GM04503 (cell line): ENCODE measurements at places on chromosomes 12 and 14.

GRCh38 chr12:71125515-71125914 is 32.3 kb downstream of the TSPAN8 start:
- no peak for DNase-seq

DNA sequence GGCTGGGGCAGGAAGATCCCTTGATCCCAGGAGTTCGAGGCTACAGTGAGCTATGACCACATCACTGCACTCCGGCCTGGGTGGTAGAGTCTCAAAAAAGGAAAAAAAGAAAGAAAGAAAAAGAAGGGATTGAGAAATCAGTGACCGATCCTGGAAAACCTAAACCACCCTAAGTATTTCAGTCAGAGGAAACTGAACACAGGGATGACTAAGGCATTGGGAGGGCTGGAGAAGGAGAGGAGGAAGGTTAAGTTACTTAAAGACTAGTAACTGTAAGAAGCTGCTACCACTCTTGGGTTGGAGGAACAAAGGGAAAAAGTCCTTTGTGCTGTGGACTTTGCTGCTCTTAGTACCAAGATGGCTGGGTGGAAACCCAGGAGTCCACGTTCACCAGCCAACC is 10.6 kb downstream of the HHIPL1 start:
- DNase-seq: no peak

DNA sequence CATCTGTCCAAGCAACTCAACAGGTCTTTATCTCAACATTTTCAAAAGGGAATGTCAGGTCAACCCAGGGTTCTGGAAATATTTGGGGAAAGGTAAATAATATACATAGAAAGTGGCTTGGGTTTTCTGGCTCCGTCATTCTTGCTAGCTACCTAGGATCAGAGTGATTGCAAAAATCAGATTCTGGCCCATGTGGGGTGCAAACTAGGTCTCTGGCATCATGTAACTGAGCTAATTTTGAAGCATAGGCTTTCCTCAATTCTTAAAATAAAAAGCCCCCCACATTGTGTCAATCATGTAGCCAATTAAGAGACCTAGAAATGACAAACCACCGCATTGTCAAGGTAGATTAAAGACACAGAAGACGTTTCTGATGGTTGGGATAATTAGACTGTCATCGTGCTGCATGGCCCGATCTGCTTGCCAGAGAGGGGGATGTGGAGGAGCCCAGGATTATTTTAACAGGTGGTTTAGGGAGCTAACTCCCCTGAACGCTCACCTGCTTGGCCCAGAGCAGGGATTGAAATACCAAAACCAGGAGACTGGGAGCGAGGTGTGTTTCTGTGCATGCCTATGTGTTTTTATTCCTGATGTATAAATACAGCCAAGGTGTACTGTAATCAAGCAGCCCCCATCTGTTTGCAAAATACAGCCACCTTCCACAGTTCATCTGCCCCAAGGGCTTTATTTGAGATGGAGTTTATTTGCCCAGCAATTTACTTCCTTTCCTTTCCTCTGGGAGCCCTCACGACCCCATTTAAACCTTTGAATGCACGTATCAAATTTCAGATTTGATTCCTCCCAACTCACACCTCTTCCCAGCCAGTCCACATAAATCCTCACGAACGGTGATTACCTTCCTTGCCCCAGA is 189.5 kb downstream of the TTC8 start:
- no peak for DNase-seq

GRCh38 chr14:70879448-70879847 is 27.8 kb upstream of the PCNX1 start:
- no peak for DNase-seq

DNA sequence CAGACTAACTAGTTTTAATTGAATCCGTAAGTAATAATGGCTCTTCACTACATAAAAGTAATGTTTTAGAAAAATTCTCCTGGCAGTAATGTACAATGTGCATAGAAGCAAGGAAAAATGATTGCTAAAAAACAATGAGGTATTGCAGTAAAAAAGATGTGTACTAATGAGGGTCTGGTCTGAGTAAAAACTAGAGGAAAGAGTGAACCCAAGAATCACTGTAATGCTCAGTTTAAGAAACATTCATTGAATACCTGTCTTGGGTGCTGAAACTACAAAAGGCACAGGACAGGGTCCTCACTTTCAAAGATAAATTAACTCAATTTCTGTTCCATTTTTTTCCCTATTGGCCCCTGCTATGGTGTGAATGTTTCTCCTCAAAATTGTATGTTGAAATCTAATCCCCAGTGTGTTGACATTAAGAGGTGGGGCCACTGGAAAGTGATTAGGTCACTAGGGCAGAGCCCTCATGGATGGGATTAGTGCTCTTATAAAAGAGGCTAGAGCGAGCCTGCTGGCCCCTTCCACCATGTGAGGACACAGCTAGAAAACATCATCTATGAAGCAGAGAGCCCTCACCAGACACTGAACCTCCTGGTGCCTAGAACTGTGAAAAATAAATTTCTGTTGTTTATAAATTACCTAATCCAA is 51.6 kb downstream of the RPS6KA5 start:
- no peak for DNase-seq
